ENCODE measurements at places on chromosomes 6 and 20. TPM values are rescaled to one million over a fixed set of nuclear protein-coding genes. Genes with fewer than 3 reads are reported as not detected.

- DNase-seq: no peak
These were observed 17.2 kb upstream of the PEDS1 start for GRCh38 chr20:50170549-50171220.

Gene UNC5CL
- 0.93 TPM for total RNA-seq

DNA sequence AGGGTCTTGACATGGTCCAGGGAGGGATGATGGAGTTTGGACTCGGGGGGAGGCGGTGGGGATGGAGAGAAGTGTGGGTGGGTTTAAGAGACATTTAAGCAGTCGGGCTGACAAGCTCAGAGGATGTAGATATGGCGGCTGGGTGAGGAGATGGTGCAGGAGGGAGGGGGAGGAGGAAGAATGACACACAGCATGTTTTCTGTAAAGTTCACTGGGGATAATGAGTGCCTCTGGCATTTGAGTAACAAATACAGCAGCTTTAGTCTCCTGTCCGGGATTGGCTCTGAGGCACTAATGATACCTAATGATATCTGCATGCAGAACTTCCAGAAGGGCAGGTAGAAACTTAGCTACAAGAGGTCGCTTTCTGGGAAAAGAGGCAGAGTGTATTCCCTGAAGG, 107.8 kb downstream of the DHX35 start:
- DNase-seq: no peak

DNA sequence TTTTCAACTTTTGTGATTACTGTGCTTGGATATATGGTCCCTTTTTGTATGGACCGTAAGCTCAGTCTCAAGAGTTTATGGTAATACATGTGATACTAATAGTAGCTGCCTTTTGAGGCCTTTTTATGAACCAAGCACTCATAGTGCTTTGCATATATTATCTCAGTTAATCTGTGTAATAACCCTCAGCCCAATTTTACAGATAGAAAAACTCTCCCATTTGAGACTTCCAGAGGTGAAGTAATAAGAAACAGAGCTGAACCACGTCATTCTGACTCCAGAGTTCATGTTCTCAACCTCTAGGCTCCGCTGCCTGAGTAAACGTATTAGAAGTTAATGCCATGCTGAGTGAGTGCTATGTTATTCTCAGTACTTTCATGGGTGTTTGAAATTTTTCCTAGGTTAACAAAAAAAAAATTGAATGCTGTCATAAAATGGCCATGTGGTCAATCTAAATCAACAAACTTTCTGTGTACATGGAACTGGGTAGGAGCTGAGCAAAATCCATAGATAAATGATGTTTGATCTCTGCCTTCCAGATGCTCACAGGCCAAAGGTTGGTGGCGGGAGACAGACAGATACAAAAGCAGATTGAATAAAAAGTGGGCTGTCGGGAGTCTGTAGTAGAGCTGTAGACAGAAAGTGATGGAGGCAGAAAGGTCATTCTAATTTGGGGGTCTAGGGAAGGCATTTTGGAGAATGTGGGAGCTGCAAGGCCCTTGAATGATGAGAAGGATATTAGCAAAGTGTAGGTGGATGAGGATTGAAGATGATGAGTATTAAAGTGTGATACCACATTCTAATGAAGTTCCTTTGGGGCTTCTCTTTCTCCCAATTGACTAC, 22.6 kb upstream of the ELOVL2 start:
- no peak for DNase-seq

DNA sequence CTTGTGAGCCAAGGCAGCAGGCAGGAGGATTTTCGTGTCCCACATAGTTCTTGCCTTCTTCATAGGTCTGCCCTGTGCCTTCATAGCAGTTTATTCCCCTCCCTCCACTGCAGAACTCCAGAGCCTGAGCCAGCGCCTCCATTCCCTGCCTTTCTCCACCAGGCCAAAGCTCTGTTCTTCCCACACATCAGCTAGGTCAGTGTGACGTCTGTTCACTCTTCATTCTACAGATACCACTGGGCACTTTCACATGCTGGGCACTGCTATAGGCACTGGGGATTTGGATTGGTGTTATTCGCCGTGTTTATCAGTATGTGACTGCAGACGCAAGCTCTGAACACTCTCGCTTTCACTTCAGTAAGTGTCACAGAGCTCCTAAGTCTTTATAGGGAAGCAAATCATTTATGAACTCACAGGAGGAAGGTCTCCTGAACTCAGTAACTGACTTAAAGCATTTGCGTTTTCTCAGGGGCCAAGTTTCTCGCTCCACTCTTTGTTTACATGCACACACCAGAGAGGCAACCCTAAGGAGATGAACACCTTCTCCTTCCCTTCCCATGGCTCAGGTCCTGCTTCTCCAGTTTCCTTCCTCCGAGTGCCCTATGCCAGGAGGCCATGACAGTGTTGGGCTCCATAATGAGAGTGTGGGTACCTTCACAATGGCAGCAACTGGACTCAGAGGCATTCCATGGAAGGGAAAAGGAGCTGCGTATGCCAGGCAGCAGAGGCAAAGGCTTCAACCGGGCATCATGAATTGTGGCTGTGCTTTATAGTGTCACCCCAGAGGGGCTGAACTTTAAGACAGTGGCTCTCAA, 6.3 kb upstream of the APMAP start:
- DNase-seq: no peak

DNA sequence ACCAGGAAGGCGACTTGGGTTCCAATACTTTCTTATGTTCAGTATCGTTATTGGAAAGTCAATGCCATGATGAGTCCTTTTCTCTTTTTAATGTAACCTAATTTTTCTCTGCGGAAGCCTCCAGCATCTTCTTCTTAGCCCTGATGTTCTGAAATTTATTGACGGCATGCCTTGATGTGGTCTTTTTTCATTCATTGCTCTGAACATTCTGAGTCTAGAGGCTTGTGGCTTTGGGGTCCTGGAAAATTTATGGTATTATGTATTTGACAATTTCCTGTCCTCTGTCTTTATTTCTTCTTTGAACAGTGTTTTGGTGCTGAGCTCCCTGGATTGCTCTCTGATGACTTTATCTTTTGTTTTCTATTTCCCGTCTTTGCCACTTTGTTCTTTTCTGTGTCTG, 28.7 kb upstream of the MAS1 start:
- no peak for DNase-seq

GRCh38 chr6:71913444-71914234, 27.3 kb downstream of the RIMS1 start:
- DNase-seq: no peak

DNA sequence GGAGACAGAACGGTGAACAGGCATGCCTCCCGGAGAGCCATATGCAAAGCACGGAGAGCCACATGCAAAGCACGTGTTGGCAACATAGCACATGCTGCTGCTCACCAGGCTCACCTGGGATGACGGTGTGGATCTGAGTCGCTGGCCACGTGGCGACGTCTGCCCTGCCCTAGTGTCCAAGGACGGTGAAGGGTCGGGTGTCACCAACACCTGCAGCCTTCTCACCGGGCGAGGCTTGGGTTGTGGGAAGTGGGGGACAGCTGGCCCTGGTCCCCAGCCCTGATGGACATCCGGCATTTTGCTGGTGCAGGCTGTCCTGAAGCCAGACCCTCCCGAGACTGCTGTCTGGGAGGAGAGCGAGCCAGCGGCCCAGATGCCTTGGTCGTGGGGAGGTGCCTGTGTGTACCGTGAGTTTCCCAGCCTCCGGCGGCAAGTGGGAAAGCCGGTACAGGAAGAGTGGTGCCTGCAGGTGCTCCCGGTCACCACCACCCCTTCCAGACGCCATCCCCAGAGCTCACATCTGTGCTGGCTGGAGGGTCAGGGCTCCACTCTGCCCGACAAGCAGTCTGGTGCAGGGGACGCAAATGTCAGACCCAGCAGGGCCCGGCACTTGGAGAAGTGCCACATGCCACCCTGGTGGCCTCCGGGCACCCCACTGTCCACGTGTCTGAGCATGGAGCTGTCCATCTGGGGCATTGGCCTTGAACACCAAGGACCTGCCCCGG, 5.9 kb upstream of the ADRM1 start:
- no peak for DNase-seq

DNA sequence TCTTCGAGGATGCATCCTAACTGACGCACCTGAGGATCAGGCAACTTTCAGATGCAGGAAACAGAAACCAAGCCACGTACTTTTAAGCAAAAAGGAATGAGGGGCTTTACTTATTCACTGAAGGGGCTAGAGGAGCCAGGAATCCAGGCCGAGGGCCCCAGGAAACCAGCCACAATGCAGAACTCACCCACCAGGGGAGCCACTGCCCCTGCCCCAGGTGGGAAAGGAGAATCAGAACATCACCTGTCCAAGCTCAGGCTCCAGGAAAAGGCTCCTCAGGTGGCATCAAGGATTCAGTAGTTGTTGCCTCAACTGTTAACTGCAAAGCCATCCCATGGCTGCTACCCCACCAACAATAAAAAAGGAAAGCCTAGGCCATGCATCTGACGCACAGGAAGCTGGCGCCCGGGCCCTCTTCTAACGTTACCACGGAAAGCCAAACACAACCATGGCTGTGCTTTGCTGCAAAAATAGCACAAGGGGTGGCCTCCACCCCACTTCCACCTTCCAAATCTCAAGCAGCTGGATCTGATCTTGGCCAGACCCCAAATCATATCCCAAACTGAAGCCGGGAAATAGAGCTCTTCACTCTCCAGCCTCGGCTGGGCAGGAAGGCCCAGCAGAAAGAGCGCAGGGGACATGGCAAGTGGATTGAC, 121.0 kb downstream of the PREX1 start:
- no peak for DNase-seq

DNA sequence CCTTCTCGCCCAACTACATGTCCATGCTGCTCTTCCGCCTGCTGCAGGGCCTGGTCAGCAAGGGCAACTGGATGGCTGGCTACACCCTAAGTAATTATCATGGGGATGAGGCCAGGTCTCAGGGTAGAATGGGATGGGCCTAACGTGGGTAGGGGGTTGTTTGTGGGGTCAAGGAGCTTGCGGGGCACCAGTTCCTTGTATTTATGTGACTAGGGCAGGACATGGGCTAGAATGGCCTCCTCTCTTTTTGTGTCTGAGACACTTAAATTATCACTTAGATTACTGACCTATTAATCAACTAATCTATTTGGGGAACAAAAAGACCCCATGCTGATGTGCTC, 10.7 kb downstream of the SLC22A1 start:
- DNase-seq: no peak

DNA sequence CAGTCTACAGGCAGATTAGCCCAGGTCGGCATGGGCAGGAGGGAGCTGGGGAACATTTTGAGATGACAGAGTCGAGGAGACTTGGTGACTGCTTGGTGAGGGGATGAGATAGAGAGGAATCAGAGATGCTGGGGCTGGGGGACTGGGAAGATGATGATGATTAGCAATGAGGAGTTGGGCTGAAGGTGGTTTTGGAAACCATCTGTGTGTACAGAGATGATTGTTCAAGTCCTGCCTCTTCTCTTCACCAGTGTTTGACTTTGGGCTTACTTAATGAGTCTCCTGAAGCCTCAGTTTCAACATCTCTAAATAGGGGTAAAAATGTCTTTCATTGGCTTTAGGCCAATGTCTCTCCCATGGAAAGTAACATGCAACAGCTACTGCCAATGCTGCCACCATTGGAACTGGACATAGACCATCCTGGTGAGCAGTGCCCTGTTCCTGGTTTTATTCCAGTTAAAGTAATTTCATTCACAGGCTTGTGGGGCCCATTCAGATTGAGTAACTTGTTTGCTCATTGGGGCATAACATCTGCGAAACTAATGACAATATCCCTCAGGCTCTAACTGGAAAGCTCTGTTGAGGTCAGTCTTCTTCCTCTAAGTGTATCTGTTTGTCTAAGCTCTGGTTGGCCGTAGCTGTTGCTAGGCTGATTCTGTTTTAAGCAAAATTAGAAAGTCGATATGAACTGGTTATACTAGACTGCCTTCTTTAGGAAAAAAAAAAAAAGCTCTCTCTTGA, 99.1 kb downstream of the ARMC2 start:
- no peak for DNase-seq

Measured in activated T-helper 1 cell treated with anti-CD3 and anti-CD28 coated beads, Interleukin-12 subunit alpha, Interleukin-12 subunit beta, Interleukin-2, Interleukin-4 antibody, amounts not matched to agents 30 ng/mL and 10 ng/mL and 1 ng/mL, durations not matched to agents 14 hours and 24 hours and 36 hours (primary cell).